D721Med (cell line): ENCODE measurements at places on chromosomes 12 and 14.

DNA sequence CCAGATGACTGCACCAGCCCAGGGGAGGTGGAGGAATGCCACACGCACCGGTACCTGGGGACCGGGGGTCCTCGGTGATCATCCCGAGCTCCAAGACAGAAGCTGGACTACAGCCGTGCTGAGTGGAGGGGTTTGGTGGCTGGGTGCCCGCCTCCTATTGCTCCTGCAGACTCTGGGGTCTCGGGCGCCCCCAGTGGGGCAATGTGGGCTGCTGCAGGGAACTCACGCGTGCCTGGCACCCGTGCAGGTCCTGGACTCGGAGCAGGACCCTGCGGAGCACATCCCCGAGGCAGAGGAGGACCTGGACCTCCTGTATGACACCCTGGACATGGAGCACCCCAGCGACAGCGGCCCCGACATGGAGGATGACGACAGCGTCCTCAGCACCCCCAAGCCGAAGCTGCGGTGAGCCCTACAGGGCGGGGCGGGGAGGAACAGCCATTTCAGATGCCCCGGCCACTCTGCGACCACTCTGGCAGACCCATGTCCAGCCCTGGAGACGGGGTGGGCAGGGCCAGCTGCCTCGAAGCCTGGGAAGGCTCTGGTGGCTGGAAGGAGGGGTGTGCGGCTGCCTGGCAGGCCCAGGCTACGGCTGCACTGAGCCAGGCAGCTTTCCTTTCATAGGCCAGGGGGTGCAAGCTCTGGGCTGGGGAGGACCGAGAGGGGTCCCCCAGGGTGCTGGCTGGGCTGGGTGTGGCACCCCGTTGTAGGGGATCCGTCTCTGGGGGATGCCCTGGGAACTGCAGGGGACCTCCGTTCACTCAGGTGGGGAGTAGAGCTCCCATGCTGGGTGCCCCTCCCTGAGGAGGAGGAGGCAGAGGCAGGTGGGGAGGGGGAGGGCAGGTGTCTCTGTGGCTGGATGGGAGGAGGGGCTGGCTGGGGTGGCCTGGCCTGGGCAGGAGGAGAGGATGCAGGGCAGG, 21.6 kb upstream of the TEX22 start:
- DNase-seq: no peak

GRCh38 chr14:93799989-93800921, 12.0 kb upstream of the PRIMA1 start:
- no peak for DNase-seq

DNA sequence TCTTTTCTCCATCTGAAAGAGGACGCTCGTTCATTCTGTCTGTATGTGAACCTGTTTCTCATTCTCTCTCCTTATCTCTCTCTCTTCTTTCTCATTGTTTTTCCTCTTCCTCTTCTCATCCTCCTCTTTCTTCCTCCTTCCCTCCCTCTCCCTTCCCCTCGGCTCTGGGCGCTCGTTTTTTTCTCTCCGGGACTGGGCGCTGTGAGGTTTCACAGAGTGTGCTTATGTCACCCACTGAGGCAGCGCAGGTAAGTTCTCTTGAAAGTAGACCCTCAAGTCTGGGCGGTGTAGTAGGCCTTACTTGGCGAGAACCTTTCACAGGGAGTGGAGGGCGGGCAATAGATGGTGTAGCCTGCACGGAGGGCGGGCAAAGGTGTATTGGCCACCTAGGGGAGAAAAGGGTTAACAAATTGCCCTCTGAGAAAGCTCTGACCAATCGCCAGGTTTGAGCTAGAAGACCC, 4.5 kb upstream of the SIX1 start:
- no peak for DNase-seq

DNA sequence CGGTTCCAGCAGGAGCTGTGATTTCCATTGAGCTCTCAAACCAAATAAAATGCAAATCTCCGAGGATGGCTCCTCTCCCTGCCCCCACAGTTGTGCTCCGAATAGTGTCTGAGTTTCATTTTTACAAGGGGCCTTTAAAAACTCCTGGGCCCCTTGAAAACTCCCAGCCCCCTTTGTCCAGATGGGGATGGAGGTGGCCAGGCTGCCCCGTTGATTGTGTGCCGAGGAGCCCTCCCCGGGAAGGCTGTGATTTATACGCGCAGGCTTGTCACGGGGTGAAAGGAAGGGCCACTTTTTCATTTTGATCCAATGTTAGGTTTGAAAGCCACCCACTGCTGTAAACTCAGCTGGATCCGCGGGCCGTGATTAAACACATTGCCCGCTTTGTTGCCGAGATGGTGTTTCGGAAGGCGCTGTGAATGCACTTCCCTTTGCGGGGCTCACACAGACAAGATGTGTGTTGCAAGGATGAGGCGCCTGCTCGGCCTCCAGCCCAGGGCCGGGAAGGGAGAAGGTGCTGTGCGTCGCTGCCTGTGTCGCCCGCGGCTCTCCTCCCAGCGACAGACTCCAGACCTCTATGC, 98.8 kb downstream of the TMEM132C start:
- DNase-seq: no peak

DNA sequence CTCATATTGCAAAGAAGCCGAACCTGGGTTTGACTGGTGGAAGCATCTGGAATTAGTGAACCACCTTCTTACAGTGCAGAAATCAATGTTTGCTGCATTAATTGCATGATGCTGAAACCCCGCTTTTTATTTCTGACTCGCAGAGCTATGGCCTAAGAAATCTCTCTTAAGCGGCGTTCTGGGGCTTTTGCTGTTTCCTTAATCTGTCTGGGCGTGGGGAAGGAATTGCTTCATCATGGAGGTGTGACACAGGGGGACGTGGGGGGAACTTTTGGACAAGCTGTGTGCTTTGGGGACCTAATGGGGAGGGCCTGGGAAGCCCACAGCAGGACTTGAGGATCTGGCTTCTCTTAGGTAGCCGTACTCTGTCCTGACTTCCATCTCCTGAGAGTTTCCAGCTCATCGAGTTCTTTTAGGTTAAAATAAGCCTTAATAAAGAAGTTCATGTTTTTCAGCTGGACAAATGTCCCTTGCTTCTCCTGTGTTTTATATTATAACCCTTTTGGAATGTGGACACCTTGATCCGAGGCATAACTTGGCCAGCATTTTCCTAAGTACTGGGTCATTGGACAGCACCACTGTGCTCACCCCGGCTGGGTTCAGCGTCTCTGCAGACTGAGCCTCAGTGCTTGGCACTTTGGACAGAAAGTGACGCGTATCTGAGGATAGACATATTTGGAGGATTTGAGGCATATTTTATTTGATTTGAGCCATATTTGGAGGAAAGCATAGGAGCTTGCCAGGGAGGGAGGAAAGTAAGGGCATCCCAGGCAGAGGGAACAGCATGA, 192.1 kb upstream of the MYL2 start:
- DNase-seq: no peak

DNA sequence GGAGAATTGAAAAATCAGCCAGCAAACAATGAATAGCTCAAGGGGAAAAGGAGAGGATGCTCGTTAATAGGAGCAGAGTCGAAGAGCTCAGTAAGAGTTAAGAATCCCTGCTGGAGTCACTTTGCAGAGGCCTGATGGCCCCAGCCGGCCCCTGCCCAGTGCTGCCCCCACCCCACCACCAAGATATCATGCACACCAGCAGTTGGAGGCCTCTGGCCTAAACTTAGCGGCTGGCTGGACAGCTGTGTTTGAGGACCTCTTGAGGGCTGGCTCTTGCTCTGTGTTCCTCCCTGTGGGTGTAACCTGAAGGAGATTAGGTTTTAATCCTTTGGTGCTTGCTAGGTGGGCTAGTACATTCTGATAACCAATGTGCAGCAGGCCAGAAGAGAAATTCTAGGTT, 142.0 kb downstream of the PLXNC1 start:
- no peak for DNase-seq

GRCh38 chr12:99370421-99371138, 277.0 kb upstream of the GARIN6 start:
- no peak for DNase-seq

GRCh38 chr12:111436811-111437210, 31.1 kb downstream of the SH2B3 start:
- no peak for DNase-seq

DNA sequence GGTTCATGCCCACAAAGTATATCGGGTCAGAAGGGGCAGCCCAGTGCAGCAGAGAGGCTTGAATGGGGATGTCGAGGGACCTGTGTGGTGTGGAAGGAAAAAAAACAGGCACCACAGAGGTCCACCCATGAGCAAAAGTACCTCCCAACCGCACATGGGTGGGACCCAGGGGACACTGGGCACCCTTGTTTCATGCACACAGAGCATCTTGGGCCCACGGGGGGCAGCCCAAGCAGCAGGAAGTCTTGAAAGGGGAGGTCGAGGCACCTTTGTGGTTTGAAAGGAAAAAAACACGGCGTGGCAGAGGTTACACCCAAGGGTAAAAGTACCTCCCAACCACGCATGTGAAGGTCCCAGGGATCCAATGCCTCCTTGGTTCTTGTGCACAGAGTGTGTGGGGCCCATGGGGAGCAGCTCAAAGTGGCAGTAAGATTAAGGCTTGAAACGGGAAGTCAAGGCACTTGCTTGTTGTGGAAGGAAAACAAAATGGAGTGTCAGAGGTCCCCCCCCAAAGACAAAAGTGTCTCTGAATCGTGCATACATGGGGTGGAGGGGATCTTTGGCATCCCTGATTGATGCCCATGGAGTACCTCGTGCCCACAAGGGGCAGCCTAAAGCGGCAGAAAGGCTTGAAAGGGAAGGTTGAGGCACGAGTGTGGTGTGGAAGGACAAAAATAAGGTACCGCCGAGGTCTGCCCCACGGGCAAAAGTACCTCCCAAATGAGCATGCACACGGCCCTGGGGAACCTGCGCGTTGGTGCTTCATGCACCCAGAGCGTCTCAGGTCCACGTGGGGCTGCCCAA, 575.5 kb downstream of the ALG10 start:
- DNase-seq: no peak

DNA sequence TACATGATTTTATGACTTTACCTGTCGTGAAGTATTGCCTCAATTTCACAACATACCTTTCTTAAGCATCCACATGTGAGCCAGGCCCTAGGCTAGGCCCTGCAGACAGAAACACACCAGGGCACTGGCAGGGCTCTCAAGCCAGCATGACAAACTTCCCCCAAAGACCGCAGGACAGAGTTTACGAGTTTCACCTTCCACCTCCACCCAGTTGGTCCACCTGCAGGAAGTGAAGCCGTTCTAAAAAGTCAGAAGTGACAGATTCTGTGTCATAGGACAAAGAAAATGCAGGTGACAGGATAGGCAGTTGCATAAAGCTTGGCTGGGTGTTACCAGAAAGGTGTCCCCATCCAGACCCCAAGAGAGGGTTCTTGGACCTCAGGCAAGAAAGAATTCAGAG, 382.3 kb downstream of the PCNX1 start:
- no peak for DNase-seq

- no peak for DNase-seq
Measured at GRCh38 chr14:104114421-104115130, 23.8 kb upstream of the KIF26A start.

GRCh38 chr14:104085032-104085888, at the start of gene ASPG:
TSS of gene ASPG (plus strand) at chr14:104085700. CDS start at chr14:104085771, 71 bp downstream.
- DNase-seq: peak; percentile 19

GRCh38 chr12:27913999-27914614, 58.4 kb downstream of the PTHLH start:
- no peak for DNase-seq

DNA sequence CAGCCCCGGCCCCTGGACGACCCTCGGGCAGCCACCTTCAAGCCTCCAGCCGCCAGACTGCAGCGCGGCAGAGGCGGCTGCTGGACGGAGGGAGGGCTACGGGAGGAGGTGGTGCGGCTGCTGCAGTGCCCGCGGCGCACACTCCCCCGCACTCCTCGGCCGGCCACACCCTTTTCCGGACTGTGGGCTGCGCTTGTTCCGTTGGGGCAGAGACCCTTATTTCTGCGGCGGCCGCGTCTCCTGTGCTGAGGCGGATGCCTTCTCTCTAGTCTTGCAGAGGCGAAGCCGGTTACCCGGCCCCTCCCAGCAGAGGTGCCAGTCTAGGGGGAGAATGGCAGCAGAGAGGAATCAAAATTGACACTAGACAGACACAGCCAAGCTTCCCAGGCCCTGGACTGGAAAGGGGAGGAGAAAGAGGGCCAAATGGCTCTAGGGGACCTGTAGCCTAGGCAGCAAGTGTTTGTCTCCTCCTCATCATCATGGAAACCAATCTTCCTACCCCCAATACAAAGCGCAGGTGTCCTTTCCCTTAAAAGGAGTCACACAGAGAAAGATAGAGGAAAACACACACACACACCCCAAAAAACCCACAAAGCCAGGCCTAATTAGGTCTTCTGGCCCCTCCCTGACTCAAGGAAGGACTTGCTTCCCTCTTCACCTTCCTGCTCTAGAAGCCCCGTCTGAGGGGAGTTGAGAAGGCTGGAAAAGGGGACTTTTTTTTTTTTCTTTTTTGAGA, 1.3 kb downstream of the ESYT1 start:
- DNase-seq: no peak

- no peak for DNase-seq
Measured at GRCh38 chr12:89695100-89695499, 13.5 kb downstream of the ATP2B1 start.

DNA sequence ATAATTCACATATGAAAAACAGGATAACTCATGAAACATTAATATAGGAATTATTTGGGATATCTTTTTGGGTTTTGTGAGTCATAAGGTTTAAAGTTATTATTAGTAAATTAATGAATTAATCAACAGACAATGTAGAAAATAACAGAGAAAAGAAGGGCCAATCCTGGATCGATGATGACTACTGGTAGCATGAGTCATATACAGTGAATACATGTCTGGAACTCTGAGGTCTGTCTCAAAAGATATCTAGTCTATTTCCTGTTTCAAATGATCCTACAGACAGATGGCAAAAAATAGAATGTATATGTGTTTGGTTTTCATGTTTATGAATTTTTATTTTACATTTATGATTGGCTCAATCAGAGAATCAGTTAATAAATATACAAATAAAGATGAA, 86.4 kb upstream of the RTL1 start:
- no peak for DNase-seq

DNA sequence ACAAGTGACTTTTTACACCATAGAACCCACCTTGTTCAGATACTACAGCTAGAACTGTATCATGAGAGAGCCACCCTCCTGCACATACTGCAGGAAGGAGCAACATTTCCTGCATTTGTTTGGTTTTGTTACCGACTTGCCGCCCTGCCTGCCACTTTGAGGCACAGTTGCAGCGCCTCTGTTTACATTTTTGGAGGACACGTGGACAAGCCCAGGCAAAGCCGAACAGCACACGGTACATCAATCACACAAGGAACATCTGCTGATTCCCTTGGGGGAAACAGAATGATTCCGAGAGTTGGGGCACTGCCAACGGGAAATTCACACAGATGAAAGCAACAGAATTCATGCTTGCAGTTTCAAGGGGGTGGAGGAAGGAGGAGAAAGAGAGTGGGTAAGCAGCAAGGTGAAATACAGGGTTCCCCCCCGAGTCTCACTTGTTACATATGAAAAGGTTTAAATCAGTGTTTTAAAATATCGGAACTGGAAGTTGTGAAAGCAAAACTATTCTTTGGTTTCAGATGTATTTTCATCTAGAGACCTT, 110.7 kb downstream of the BTG1 start:
- DNase-seq: no peak
